ENCODE measurements at places on chromosomes 13 and 19. TPM values are rescaled to one million over a fixed set of nuclear protein-coding genes. Genes with fewer than 3 reads are reported as not detected.

GRCh38 chr19:15381864-15382263, 2.3 kb upstream of the AKAP8 start:
- no peak for DNase-seq

DNA sequence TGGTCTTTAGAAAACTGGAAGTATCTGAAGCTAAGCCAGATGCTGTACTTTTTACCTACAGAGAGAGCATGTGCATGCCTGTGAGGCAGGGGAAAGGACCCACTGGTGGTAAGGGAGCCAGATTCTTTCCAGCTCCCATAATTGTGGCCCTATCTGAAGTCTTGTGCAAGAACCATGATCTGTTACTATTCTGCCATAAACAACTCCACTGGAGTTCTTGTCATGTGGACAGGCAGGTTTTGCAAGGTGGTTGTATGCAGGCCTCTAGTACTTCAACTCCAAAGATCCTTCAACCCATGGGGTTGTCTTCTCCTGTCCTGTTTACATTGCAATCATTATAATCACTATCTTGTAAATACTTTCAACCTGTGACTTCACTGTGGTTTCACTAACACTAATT, 14.1 kb downstream of the PROSER1 start:
- DNase-seq = no peak

DNA sequence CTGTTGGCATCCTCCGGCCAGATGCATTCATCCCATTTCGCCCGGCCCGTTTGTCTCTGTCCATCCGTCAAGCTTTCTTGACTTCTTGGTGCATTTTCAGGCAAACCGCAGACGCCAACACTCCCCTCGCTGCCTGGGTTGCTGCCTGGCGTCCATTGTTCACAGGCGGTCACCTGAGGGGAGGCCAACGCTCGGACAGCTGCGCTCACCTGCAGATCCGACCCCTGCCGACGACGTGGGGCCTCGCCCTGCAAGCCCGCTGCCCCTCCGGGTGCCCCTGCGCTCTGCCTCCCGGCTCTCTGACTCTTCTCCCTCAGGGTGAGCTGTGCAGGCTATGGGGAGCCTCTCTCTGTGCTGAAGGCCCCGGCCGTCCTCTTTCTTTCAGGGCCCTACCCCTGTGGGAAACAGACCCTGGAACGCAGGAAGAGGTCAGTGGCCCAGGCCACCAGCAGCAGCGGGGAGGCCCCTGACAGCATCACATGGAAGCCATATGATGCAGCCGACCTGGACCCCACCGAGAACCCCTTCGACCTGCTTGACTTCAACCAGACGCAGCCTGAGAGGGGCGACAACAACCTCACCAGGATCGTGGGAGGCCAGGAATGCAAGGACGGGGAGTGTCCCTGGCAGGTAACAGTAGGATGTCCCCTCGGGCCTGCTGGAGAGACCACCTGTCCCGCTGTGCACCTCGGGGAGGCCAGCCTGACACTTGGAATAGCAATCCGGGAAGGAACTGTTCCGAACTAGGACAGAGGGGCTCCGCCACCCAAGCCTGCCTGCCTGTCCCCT, 14.8 kb upstream of the PROZ start:
- no peak for DNase-seq

GRCh38 chr13:108142702-108143436, 72.5 kb downstream of the LIG4 start:
- DNase-seq = no peak

GRCh38 chr19:49559928-49560327, 20.4 kb downstream of the NOSIP start:
- no peak for DNase-seq

GRCh38 chr13:47796816-47797215, 204.3 kb downstream of the SUCLA2 start:
- DNase-seq = no peak

DNA sequence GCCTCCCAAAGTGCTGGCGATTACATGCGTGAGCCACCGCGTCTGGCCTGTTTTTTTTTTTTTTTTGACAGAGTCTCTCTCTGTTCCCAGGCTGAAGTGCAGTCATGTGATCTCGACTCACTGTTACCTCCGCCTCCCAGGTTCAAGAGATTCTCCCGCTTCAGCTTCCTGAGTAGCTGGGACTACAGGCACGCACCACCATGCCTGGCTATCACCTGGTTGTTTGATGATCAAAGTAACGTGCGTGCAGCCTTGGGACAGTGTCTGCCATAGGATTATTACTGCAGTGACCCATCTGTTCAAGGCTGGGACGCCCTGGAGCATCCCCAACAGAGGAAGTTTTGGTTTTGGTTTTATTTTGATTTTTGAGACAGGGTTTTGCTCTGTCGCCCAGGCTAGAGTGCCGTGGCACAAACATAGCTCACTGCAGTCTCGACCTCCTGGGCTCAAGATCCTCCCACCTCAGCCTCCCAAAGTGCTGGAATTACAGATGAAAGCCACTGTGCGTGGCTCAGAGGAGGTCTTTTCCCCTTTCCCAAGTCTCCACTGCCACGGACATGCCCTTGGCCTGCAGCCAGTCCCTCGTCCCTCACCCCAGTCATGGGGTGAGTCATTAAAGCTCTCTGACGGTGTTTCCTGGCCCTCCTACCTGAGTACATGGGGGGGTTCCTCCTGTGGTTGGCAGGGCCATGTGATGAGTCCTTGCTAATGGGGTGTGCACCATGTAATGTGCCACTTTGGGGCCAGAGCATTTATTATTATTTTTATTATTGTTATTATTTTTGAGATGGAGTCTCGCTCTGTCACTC, 65.6 kb downstream of the IER2 start:
- DNase-seq = no peak

DNA sequence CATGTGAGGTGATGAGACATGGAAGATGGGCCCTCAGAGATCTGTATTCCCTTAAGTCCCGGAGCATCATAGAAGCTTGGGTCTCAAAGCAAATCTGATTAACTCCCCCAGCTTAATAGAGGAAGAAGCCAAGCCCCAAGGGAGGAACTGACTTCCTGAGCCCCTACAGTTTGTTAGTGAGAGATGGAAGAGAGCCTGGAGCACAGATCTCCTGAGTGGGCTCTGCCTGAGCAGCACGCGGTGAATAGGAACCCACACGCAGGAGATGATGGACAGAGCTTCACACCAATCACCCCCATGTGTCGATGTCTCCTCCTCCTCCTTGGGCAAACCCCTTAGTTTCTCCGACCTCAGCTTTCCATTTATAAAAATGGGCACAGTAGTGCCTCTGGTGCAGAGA, 50.1 kb upstream of the ATP12A start:
- no peak for DNase-seq

DNA sequence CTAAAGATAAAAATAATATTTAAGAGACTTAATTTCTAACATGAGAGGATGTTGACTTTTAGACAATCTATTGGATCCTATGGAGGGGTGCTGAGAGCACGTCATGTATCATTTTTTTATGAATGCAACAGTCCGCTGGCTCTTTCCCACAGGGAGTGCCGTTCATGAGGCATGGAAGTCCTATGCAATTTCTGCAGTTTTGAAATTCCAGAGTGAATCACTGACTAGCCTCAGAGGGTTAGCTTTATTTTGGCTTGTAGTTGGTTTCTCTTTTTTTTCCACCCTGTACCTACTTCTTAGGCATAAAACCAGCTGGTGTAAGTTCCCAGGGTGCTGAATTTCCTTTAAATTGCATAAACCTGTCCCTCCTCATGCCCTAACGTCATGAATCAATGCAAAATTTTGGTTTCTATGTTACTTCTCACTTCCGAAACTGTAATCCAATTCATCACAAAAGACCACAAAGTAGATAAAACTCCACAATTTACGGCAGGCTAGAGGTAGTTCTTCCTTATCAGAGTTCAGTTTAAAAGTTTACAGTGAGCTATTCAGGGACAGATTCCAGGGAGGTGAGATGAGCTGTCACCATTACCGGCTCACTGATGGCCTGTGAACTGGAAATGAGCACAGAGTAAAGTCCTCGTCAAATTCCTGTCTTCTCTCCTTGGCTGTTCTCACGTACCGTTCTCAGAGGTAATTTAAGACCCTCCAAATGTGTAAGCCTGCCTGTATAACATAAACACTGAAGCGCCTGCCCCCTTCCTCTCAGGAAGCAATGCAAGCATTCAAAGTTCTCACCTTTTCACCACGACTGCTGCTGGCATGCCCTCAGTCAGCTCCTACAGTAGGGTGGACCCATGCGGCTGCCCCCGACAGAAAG, 216.6 kb upstream of the SLC10A2 start:
- no peak for DNase-seq

DNA sequence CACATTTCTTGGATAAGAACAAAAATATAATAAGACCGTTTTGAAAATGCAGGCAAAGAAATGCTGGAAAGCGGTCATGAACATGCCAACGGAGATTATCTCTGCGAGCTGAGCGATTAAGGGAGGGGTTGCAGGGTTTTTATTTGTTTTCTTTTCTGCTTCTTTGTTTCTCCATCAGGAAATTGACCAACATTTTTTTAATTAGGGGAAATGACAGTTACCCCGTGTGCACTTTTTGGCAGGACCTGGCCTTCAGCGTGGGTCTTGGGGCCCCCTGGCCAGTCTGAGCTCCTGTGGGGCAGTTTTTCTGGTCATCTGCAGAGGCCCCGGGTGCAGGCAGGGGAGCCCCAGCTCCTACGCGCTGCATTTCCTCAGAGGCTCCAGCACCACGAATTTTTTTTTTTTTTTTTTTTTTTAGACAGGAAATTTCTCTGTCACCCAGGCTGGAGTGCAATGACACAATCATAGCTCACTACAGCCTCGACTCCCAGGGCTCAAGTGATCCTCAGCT, 31.3 kb upstream of the HOMER3 start:
- DNase-seq = peak; percentile 48

DNA sequence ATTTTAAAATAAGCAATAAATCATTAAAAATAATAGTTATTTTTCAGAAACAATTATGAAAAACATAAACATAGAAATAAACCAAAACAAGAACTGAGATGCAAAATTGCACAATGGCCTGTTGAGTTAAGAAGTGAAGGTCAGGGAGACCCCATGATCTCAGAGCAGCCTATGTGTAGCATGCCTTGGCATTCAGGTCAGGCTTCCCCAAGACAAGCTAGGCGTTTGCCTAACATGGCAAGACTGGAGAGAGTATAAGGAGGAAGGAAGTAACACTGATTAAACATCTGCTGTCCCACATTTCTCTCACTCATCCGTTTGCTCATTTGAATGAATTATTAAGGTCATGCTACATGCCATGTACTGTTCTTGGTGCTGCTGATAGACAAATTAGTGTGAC, 291.8 kb downstream of the TSHZ3 start:
- DNase-seq = no peak

GRCh38 chr13:98517576-98518310, 59.2 kb downstream of the STK24 start:
- DNase-seq = no peak

The ZNF578 gene
- total RNA-seq = 2.0 TPM

DNA sequence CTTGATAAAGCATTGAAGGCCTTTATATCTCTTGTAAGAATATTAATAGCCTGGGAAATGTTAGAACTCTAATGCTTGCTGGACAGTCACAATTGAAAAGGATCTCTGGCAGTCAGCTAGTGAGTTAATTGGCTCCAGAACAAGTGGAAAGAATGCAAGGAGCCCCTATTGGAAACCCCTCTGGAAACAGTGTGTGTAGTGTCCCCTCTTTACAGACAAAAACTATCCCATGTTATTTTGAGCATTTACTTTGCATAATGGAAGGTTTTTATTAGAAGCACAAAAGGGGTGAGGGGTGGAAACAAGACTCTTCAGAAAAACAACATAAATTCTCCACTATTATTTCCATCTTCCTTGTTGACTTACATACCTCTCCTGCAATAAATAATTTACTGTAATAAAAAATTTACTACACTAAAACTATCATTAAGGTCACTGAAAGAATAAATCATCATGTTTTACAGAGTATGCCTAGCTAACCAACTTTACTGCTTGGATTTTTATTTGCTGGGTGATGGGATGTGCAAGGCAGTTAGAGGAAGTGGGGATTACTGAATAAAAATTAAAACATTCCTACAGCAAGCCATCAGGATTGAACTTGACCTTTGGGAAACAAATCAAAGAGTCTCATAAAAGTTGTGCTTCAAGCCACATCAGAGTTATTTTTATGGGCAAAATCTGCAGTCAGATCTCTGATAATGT, 610.4 kb downstream of the TBC1D4 start:
- DNase-seq = no peak

GRCh38 chr19:57807541-57807940, 7.2 kb downstream of the ZNF552 start:
- DNase-seq = no peak

The MCEMP1 gene
- not detected for total RNA-seq

DNA sequence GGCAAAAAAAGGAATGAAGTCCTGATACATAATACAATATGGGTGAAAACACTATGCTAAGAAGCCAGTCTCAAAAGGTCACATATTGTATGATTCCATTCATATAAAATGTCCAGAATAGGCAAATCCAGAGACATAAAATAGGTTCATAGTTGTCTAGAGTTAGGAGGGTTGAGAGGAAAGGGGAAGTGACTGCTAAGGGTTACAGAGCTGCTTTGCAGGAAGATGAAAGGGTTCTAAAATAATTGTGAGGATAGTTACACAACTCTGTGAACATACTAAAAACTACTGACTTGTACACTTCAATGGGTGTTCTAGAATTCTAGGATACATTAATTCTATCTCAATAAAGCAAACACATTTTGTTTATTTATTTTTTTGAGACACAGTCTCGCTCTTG, 25.7 kb downstream of the CAB39L start:
- DNase-seq = no peak

GRCh38 chr19:42658076-42658475, 63.4 kb upstream of the CEACAM8 start:
- DNase-seq = peak; percentile 89

DNA sequence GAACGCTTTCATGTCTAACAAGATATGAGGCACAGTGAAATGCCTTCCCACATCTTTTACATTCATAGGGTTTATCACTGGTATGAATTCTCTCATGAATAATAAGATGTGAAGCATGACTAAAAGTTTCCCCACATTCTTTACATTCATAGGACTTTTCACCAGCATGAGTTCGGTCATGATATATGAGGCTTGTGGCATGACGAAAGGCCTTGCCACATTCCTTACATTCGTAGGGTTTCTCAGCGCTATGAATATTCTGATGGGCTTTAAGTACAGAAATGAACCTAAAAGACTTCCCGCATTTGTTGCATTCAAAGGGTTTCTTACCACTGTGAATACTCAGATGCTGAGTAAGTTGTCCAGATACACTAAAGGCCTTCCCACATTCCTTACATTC, 21.3 kb downstream of the ZNF607 start:
- no peak for DNase-seq

The NFIX gene
- 10.5 TPM for total RNA-seq

The ALOX5AP gene
- not detected for total RNA-seq

The URAD gene
- not detected for total RNA-seq

DNA sequence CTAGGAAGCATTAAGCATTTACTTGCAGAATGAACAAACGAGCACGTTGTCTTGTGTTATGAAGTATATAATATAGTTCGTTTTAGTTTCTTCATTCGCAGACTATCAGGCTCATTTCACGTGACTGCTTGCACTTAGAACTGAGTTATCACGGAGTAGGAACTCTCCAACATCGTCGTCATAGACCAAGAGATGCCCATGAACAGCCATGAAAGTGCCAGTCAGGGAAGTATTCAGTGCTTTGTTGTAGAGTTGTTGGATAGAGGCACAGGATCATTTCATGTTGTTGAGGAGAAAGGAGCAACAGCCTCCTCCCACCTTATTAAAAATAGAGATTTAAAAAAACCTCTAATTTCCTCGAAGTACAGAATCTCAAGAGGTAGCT, 977 bp upstream of the IL17D start:
- no peak for DNase-seq

Measured in lung microvascular endothelial cell (primary cell).